Activated CD8-positive, alpha-beta memory T cell treated with anti-CD3 and anti-CD28 coated beads, Interleukin-2, amount 10 ng/mL, durations not matched to agents 7 days and 5 days (primary cell): ENCODE measurements at places on chromosomes 3 and 15.
A peak's percentile ranks its signal among the peaks of the same experiment; 100 is the strongest.

DNA sequence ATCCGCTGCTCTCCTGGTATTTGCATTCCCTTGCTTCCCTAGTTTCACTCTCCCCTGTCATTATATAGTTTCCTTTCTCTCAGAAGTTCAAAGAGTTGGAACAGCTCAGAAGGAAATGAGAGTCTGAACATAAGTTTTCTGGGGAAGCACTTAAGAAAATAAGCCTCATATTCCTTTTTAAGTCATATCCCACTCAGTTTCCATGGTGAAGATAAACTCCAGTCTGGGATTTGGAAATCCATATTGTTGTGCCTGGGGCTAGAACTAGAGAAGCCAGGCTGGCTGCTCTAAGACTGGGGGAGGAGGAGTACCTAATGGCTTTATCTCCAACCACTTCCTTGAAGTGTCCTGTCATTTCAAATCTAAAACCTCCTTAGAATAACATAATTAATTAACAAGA is 134.2 kb upstream of the ALCAM start:
- no peak for DNase-seq

DNA sequence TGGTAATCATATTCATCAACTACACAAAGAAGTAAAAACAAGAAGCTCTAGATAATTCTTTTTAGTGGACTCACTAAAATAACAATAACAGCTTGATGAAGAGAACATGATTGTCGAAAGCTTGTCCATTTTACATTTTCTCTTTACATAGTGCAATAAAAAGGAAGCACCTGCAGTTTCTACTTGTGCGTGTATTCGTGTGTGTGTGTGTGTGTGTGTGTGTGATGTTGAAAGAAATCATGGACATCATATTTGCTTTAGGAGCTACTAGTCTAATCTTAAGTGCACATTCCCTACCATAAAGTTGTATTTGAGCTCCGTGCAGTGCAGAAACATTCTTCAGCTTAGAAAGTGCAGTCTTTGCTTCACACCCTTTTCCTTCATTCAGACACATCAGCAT is 288.8 kb downstream of the ZBTB20 start:
- DNase-seq, result no peak

DNA sequence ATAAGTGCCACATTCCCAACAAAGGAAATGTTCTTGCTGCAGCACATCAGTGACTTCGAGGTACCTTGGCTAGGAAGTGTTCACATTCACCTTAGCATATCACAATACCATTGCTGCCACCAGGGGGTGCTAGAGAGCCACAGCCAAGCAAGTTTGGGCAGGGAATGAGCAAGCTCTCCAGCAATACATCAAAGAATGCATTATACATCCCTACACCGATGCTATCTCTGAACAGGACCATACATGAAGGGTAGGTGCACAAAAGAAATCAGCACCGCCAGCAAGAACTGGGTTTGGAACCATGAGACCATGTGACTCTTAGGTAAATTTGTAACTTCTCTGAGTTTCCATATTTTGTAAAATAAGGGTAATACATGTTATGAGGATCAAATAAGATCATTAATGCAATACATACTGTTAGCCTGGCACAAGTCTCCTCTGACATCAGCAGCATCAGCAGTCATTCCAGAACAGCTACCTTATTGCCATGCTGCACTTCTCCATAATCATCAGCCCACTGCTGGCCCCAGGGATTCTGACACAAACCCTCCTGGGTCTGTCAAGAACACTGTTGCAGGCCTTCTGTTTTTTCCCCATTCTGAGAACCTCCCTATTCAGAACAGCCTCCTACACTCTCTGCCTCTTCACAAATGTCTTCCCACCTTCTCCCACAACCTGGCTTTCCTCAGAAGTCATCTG is 37.5 kb downstream of the RYK start:
- peak; percentile 86 for DNase-seq

DNA sequence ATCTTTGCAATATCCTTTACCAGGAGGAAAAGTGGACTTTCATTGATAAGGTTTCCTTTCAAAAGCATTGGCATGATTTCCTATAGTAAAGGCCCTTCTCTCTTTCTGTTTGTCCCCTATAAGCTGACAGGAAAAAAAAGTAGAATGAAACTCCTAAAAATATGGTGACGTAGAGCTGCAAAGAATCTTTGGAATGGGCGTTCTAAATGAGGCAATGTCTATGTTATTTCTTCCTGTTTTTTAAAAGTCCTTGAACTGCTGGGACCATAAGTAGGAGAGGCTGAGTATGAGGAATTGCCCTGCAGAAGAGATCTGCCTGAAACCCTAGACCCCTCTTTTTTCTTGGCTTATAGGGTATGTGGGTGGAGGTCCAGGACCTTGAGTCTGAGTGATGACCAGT is 17.2 kb downstream of the ST3GAL6 start:
- no peak for DNase-seq

DNA sequence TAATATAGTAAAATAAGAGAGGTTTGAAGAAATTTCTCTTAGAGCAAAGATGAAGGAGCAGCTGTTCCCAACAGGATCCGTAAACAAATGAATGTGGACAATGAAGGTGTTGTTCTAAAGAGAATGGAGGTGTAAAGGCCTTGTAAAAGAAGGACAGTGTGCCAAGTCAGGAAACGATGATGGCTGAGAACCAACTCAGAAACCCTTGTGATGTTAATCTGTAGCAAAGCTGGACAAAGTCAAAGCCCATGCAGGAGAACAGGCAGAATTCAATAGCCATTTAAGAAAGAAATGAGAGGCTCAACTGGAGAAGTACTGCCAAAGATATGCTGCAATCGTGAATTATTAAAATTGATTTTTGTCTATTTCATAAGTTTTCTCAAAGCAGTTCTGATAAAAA is 192.2 kb downstream of the MBNL1 start:
- no peak for DNase-seq

GRCh38 chr15:61119556-61119955 is 109.5 kb downstream of the RORA start:
- no peak for DNase-seq

DNA sequence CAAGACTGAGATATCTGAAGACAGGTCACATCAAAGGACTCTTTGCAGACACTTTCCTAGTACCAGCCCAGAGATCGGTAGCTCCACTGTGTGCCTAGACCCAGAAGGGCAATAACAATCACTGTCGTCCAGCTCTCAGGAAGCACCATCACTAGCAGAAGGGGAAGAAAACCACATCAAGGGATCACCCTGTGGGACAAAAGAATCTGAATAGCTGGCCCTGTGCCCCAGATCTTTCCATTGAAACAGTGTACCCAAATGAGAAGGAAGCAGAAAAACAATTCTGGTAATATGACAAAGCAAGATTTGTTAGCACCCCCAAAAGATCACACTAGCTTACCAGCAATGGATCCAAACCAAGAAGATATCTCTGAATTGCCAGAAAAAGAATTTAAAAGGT is 404.4 kb upstream of the NECTIN3 start:
- no peak for DNase-seq

- DNase-seq, result no peak
Measured at GRCh38 chr15:32869776-32870175, 152.0 kb downstream of the GREM1 start.

DNA sequence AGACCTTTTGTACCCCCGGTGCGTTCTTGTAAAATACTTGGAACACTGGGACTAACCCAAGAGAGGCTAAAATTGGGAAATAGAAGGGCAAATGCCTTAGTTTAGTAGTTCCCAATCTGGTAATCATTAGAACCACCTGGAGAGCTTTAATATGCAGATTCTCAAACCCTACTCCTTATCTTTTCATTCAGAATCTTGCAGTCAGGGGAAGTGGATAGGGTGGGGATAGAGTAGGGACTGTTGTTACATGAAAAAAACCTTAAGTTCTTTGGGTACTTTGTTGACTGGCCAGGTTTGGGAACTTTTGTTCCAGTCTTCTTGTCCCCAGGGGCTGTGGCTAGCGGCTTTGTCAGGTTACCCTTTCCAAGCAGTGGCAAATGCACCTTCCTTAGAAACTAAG is 15.9 kb downstream of the MAPKBP1 start:
- DNase-seq, result no peak

GRCh38 chr3:8443829-8444791 is 57.5 kb upstream of the LMCD1 start:
- DNase-seq, result no peak

- no peak for DNase-seq
Measured at GRCh38 chr15:100310041-100310405, 31.8 kb downstream of the ADAMTS17 start.

DNA sequence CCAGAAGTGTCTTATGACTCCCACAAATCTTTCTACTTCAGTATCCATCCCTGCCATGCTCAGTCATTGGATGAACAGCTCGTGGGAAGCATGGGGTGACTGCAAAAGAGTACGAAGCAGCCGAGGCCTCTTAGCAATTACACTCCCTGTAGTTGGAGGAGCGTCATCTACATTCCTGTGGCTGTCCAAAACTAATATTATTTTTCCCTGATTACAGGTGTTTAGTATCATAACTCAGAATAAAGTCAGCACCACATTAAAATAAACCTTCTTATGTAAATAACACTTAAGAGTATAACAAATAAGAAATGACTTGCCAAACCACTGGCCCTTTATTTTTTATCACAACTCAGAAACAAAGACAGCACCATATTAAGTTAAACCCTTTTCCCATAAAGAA is 141.5 kb downstream of the PLOD2 start:
- DNase-seq, result no peak

- DNase-seq, result no peak
Measured at GRCh38 chr3:132720228-132720627, 2.0 kb downstream of the NPHP3 start.

- no peak for DNase-seq
Measured at GRCh38 chr15:63372018-63372705, 9.5 kb downstream of the CA12 start.

DNA sequence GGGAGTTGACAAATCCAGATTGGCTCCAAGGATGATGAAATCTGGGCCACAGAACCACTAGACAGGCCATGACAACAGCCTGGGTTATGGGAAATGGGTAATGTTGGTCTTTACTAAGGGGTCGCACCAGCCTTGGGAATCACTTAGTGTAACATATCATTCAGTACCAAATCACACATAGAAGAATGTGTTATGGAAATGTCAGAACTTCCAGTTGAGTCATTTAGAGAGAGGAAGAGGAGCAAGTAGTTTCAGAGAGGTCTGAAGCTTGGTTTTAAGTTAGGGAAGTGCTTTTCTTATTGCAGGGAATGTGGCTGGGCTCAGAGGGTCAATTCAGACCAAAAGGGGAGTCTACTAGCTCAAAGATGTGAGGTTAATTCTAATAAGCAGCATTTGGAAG is 241.6 kb upstream of the ZPLD1 start:
- DNase-seq, result no peak

- DNase-seq, result no peak
Measured at GRCh38 chr3:23619705-23620637, 185.8 kb upstream of the UBE2E1 start.

- no peak for DNase-seq
Measured at GRCh38 chr3:142946861-142947260, 16.6 kb downstream of the PAQR9 start.

DNA sequence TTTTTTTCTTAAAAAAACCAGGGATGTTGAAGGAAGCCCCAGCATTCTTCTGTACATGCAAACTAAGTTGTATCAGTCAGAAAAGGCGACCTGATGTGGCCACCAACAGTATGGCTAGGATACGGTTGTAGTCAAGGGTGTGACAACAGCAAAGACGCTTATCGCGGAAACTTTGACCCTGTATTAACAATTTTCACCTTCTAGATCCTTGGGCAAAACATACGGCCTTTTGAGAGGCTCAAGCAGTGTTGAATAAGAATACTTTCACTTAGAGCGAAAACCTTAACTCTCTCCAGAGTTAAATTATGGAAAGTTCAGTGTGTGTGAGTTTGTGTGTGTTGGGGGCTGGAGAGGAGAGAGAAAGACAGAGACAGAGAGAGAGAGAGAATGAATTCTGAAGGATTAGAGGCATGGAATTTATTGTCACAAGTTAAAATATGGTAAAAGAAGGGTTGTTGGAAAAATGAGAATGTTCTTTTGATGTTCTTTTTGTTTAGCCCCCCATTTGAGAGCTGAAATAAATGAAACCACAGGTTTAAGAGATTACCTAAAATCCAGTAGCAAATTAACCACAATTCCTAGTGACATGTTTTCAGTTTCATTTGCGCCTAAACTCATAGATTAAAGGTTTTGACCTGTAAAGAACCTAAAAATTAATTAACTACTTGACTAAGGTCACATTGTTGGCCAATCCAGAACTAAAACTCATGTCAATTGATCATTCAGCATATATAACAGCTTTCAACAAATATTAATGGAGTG is 9.2 kb downstream of the ALCAM start:
- no peak for DNase-seq

DNA sequence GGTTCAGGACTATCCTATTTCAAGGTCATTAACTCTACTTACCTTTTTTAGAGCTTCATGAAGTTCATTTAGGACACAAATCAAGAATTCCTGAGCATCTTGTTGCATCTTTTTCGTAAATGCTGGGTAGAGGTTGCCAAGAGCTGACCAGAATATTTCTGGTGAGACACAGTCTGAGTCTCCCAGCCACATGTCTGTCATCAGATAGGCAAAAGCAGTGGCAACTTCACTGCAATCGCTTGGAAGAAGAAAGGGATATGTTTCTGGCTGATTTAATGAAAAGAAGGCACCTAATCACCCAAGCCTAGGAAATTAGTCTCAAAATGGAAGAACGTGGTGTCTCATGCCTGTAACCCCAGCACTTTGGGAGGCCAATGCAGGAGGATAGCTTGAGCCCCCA is 2.9 kb downstream of the USP50 start:
- no peak for DNase-seq

- DNase-seq, result no peak
Measured at GRCh38 chr15:73756947-73757513, 3.9 kb upstream of the INSYN1 start.

- DNase-seq, result peak; percentile 84
Measured at GRCh38 chr3:46280105-46280797, 38.0 kb downstream of the CCR3 start.

DNA sequence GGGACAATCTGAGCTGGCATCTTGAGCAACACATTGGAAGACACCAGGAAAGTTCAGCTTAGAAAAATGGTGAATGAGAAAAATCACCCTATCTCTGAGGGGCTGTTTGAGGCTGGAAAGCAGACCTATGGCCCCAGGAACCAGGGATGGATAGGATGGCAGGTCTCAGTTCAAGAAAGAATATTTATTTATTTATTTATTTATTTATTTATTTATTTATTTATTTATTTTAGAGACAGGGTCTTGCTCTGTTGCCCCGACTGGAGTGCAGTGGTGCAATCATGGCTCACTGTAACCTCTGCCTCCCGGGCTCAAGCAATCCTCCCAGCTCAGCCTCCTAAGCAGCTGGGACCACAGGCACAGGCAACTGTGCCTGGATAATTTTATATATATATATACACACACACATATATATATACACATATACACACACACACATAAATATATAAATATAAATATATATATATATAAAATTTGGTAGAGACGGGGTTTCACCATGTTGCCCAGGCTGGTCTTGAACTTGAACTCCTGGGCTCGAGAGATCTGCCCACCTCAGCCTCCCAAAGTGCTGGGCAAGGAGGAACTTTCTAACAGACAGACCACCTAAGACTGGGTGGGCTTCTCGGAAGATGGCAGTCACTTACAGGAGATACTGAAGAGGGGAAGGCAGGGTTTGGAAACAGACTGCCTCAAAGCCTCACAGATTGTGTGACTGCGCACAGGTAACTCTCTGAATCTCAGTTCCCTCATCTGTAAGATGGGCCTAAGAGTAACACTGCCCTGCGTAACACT is 29.7 kb downstream of the CCDC13 start:
- DNase-seq, result peak; percentile 12

GRCh38 chr15:57037548-57037947 is 119.1 kb downstream of the TCF12 start:
- DNase-seq, result no peak
